Central memory CD8-positive, alpha-beta T cell (primary cell): ENCODE measurements at places on chromosomes 11 and 22.

DNA sequence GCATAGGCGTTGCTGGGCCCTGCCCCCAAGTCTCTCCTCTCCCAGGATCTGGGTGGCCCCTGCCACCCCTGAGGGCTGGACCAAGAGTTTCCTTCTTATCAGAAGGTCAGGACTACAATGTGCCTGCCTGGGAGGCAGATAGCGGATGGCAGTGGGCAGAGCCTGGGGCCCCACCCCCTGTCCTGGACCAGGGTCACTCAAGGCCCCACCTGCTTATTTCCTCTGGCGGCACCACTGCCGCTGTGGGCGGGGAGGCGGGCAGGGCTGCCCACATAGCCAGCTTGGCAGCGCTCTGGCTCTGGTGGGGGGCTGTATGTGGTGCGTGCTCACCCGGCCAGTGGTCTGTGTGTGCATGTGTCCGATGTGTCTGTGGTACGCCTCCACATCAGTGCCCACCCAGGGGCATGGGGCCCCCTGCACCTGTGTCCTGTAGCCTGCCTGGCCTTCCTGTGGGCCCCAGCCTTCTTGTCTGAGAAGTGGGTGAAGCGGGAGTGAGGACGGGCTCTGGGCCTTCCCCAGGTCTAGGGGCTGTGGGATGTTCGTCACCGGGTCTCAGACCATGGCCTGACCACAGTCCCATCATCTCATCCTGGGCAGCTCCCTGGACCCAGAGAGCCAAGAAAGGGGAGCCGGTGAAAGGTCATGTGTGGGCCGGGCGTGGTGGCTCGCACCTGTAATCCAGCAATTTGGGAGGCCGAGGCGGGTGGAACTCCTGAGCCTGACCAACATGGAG lies 3.0 kb downstream of the GAS2L1 start:
- H3K27me3 ChIP-seq = peaks cover 42% of the 10 kb centered on the region
- DNase-seq = no peak
- H3K4me1 ChIP-seq = peaks cover 27% of the 10 kb centered on the region
- no peak overlapping the region for H3K4me3 ChIP-seq
- H3K27ac ChIP-seq = no peak overlapping the region
- H3K36me3 ChIP-seq = peaks cover 14% of the 10 kb centered on the region

- DNase-seq = no peak
- H3K36me3 ChIP-seq = no peaks in the 10 kb centered on the region
- H3K4me3 ChIP-seq = no peak overlapping the region
- H3K27me3 ChIP-seq = peaks cover 46% of the 10 kb centered on the region
- no peak overlapping the region for H3K27ac ChIP-seq
Observed at GRCh38 chr11:64028398-64029115, 7.2 kb upstream of the FLRT1 start.

DNA sequence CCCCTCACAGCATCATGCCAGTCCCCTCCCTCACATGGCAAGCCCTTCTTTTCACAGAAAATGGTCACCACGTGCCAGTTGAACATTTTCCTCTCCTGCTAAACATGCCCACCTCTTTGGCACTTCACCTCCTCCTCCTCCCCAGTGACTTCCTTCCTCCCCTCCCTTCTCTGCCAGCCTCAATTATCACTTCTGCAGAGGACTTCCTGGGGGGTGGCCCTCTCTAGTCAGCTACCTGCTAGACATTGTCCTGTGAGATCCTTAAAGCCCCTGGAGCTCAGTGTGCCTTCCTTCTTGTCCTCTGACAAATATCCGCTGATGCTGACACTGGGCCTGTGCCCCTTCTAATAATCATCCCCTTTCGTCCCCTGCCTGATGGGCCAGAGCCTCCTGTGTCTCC lies 43.2 kb upstream of the E2F8 start:
- H3K4me3 ChIP-seq = peak overlapping the region; percentile 40
- peaks cover 58% of the 10 kb centered on the region for H3K4me1 ChIP-seq
- no peaks in the 10 kb centered on the region for H3K27me3 ChIP-seq
- peak overlapping the region; percentile 86 for H3K27ac ChIP-seq

- H3K27me3 ChIP-seq = no peaks in the 10 kb centered on the region
- DNase-seq = peak; percentile 43
- peak overlapping the region; percentile 71 for H3K27ac ChIP-seq
- H3K36me3 ChIP-seq = peaks cover 9% of the 10 kb centered on the region
- H3K4me1 ChIP-seq = peaks cover 52% of the 10 kb centered on the region
Observed at GRCh38 chr22:46576556-46577367, 39.3 kb upstream of the CELSR1 start.

- H3K4me3 ChIP-seq = no peak overlapping the region
- no peak for DNase-seq
- no peaks in the 10 kb centered on the region for H3K27me3 ChIP-seq
- H3K27ac ChIP-seq = no peak overlapping the region
- H3K4me1 ChIP-seq = peaks cover 30% of the 10 kb centered on the region
Observed at GRCh38 chr22:40493441-40493840, 123.0 kb downstream of the SGSM3 start.

DNA sequence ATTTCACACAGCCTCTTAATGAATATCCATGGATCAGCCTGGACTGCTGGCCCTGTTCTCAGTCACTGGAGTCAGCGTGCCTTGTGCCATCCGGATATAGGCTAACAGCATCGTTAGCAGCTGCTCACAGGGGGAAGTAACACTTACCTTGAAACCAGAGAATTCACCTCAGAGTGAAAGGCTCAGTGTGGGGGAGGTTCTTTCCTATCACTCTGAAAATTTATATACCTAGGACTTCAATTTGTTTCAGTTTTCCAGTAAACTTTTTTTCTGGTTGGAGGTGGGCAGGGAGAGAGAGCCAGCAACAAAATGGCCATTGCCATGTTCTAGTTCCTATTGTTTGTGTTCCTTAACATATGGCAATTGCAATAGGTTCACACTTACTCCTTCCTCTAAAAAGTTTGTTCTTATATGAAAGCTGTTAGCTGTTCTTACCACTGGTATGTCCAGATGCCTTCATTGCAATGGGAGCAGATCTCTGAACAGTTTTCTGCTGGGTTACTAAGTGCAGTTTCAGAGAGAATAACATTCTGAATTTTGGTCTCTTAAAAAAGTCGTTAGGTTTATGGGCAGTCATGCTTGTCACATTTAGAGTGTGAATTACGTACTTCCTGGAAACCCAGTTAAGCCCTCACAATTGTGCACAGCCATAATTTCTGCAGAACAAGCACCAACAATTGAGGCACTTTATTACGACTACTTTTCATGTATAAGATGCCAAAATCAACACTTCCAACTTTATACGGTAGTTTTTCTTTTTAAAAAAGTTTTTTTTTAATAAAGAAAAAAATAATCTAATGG lies 247.6 kb downstream of the CADM1 start:
- peaks cover 47% of the 10 kb centered on the region for H3K4me1 ChIP-seq
- H3K27me3 ChIP-seq = no peaks in the 10 kb centered on the region
- peak overlapping the region; percentile 87 for H3K27ac ChIP-seq
- H3K36me3 ChIP-seq = peaks cover 2% of the 10 kb centered on the region
- H3K4me3 ChIP-seq = peak overlapping the region; percentile 58

GRCh38 chr11:35288817-35289541 lies 130.4 kb downstream of the SLC1A2 start:
- no peak overlapping the region for H3K27ac ChIP-seq
- no peak overlapping the region for H3K4me3 ChIP-seq
- H3K36me3 ChIP-seq = peaks cover 1% of the 10 kb centered on the region
- peaks cover 7% of the 10 kb centered on the region for H3K4me1 ChIP-seq
- H3K27me3 ChIP-seq = no peaks in the 10 kb centered on the region

DNA sequence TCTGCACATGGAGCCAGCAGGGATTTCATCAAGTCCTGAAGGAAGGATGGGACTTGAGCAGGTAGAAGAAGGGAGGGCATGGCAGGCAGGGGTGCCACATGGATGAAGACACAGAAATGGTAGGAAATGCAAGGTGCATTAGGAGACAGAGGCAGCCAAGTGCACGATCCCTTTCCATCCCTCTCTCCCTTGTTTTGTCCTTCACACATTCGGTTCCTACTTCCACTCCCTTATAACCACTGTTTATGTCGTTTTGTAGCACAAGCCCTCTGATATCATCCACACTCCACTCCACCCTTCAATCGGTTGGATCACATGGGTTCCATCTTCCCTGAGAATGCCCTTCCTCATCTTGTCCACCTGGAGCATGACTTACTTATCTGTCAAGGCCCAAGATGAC lies 35.2 kb downstream of the IFT27 start:
- H3K4me3 ChIP-seq = no peak overlapping the region
- H3K4me1 ChIP-seq = no peaks in the 10 kb centered on the region
- DNase-seq = no peak

DNA sequence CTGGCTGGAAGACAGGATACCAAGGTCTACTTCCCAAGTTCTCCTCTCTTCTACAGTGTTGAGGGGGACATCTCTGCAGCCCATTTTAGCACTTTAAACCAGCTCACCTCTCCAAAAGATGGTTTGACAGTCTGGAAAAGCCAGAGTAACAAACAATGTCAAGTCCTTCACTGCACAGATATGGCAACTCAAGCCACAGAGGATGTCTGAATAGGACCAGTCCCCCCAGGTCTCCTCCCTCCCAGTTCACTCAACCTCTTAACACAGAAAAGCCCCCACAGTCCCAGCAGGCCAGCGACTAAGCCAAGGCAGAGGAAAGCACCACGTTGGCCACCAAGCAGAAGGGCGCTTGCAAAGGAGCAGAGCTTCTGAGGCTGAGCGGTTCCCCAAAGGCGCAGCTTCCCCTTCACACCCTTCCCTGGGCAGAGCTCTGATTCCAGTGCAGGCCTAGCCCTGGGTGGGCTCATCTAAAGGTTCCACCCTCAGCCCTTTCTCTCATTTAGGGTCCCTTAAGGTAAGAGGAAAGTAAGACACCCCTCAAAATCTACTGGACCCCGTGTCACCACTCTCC lies 62.7 kb downstream of the PAK1 start:
- DNase-seq = no peak
- H3K4me1 ChIP-seq = peaks cover 35% of the 10 kb centered on the region
- H3K27me3 ChIP-seq = no peaks in the 10 kb centered on the region
- H3K4me3 ChIP-seq = peak overlapping the region; percentile 92
- H3K27ac ChIP-seq = peak overlapping the region; percentile 50
- H3K36me3 ChIP-seq = peaks cover 2% of the 10 kb centered on the region

DNA sequence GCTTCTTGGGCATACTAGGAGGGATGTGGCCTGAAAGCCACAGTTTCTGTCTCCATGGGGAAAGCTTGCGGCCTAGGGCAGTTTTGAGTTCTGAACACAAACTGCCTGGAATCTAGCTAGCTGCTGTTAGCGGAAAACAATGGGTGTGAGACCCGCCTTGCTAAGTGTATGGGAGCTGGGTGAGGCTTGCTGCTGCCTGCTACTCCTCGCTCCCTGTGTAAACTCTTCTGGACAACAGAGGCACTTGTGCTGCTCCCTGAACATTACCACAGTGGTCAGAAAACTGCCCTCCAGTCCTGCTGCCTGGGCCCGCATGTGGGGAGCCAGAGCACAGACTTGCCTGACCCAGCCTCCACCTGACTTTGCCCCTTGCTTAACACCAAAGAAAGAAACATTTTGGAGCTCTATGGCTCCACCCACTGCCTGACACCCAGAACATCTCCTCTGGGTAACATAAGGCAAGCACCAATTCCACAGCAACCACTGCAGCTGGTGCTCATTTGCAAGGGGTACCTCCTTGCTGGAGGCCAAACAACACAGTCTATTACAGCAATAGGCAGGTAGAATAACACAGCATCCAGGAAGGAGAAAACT lies 766.3 kb upstream of the RAG2 start:
- no peaks in the 10 kb centered on the region for H3K27me3 ChIP-seq
- no peak overlapping the region for H3K4me3 ChIP-seq
- no peak for DNase-seq
- H3K27ac ChIP-seq = no peak overlapping the region
- no peaks in the 10 kb centered on the region for H3K36me3 ChIP-seq

- peak overlapping the region; percentile 86 for H3K4me3 ChIP-seq
- peaks cover 39% of the 10 kb centered on the region for H3K4me1 ChIP-seq
- no peak for DNase-seq
- H3K27ac ChIP-seq = peak overlapping the region; percentile 78
- no peaks in the 10 kb centered on the region for H3K27me3 ChIP-seq
- peaks cover 8% of the 10 kb centered on the region for H3K36me3 ChIP-seq
Observed at GRCh38 chr11:74749965-74750296, 1.3 kb downstream of the RNF169 start.

GRCh38 chr22:36636916-36637315 lies 66.6 kb downstream of the CACNG2 start:
- H3K4me3 ChIP-seq = no peak overlapping the region
- no peak overlapping the region for H3K27ac ChIP-seq
- no peaks in the 10 kb centered on the region for H3K36me3 ChIP-seq
- H3K4me1 ChIP-seq = no peaks in the 10 kb centered on the region

- no peak overlapping the region for H3K4me3 ChIP-seq
Observed at GRCh38 chr11:118524757-118525470, 2.4 kb upstream of the TTC36 start.

DNA sequence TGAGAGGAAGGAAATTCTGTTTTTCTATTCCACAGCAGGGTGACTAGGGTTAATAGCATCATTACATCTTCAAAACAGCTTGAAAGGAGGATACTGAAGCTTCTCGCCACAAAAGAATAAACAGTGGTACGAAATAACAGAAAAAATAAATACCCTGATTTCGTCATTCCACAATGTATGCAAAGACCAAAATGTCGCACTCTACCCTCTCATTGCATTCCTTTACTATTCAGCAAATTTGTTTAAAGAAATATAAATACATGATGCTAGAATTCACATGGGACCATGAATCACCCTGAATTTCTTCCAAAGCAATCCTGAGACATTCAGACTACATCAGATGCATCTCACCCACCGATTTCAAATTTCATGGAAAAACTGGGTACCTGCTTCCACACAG lies 112.3 kb upstream of the TOP3B start:
- peaks cover 62% of the 10 kb centered on the region for H3K27me3 ChIP-seq
- no peaks in the 10 kb centered on the region for H3K36me3 ChIP-seq
- H3K4me1 ChIP-seq = no peaks in the 10 kb centered on the region
- H3K4me3 ChIP-seq = no peak overlapping the region
- H3K27ac ChIP-seq = no peak overlapping the region

GRCh38 chr11:77215106-77215505 lies 86.4 kb downstream of the GDPD4 start:
- peaks cover 13% of the 10 kb centered on the region for H3K27me3 ChIP-seq
- no peak for DNase-seq
- no peak overlapping the region for H3K27ac ChIP-seq
- H3K36me3 ChIP-seq = no peaks in the 10 kb centered on the region
- no peak overlapping the region for H3K4me3 ChIP-seq

- no peak overlapping the region for H3K4me3 ChIP-seq
- H3K4me1 ChIP-seq = peaks cover 6% of the 10 kb centered on the region
- H3K36me3 ChIP-seq = no peaks in the 10 kb centered on the region
Observed at GRCh38 chr11:10158461-10158860, 135.6 kb downstream of the SBF2 start.

DNA sequence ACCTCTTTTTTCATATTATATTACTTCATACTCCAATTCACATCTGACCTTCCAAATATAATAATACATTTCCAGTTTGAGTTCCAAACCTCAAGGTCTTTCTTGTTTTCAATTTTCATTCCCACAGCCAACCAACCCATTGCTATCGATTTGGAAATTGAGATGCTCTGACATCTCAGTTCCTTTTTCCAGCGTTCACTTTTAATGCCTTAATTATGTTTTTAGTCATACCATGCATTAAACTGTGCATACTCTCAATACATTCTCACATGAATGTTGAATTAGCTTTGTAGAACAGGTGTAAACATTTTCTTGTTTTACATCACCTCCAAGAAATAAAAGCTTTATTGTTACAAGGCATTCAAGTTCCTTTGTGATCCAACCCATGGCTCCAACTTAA lies 294.2 kb upstream of the ANO3 start:
- H3K27ac ChIP-seq = no peak overlapping the region
- H3K4me3 ChIP-seq = no peak overlapping the region
- DNase-seq = no peak
- H3K36me3 ChIP-seq = no peaks in the 10 kb centered on the region
